GM03348 (cell line): ENCODE measurements at places on chromosomes 4 and X.

- no peak for DNase-seq
Observed at GRCh38 chrX:30920271-30920670, 31.2 kb upstream of the TAB3 start.

- DNase-seq, result no peak
Observed at GRCh38 chrX:68999931-69000330, 165.3 kb downstream of the PJA1 start.

DNA sequence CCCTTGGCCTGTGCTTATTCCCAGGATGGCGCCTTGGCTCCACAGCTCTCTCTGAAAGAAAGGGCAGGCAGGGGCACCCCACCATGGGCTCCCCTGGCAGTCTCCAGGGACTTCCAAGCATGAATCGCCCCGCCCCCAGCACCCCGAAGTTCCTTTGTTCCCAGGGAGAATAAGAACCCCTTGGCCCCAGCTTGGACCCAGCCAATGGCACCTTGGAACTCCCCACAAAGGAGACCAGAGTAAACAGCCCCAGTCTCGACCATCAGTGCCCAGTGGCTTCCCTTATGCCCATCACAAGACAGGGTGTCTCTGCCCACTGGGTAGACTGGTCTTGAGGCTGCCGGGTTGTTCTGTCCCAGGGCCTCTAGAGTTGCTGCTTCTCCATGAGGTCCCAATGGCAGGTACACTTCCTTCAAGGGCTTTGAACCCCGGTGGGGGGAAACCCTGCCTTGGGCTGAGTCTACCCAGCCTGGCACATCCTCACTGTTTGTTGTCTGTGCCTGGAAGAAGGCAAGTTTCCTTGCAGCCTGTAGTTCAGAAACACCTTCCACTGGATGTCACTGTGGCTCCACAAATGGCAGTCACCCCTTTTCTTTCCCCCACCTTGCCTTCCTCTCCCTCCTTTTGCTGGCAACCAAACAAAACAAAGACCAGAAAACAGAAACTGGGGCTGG is 30.8 kb downstream of the NBDY start:
- DNase-seq, result no peak

DNA sequence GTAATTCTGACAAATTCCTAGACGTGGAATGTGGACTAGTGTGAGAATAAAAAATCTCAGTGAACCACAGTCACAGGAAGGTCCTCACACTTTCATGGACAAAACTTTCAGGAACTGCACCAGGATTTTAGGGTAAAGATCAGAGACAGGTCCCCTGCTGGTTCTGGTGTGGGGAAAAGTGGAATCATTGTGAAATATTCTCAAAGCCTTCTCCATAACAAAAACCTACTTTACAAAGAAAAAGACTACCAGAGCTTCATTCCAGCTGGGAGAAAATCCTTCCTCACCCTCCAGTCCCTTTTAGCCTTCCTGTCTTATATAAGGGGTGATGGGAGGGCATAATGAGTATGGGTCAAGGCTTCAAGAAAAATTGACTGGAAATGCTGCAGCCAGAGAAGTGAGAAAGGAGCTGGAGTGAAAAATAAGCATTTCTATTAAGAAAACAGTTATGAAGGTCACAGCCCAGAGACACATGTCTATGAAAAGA is 325.8 kb downstream of the ARAP2 start:
- no peak for DNase-seq

GRCh38 chr4:159867673-159868072 is 764.8 kb downstream of the RAPGEF2 start:
- no peak for DNase-seq

GRCh38 chr4:155304375-155304774 is 72.4 kb downstream of the MAP9 start:
- DNase-seq, result no peak

DNA sequence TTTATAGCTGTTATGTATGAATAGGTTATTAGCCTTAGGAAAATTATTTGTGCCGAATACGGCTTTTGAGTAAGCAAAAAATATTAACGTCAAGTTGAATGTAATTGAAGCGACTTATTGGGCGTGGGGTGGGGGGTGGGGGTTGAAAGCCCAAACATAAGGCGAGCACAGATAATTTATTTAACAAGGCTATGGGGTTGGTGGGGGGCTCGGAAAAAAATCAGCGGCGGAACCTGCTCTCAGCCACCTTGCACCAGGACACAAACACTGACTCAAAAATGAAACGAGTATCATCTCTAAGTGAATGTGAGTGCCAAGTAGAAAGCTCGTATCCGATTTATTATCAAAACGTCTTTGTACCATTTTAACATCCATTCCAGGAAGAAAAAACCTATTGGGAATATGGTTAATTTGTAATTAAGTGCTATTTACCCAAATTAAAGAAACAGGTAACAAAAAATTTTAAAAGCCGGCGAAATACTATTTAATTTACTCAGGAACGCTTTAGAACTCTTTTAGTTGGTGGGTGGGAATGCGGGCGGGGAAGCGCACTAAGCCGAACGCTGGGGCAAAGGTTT is 902 bp upstream of the LARP1B start:
- peak; percentile 27 for DNase-seq
